ENCODE measurements at places on chromosomes 1 and 21.
A peak's percentile ranks its signal among the peaks of the same experiment; 100 is the strongest.

DNA sequence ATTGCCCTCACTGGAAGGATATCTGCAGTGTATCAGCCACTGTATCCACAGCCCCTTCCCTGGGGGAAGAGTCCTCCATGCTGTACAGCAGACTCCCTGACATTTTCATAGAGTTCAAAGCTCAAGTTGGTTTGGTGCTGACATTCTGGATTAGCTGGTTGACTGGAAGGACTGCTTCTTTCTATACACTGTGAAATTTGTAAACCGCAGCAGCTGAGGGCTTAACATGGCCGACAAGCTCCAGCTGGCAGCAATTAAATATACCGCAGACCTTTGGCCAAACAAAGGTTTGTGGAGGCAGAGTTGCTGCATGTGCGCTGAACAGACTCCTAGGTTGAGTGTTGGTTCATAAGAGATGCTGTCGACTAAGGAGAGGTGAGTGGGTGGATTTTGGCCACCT, 126.4 kb downstream of the DHRS3 start:
- no peak for DNase-seq

DNA sequence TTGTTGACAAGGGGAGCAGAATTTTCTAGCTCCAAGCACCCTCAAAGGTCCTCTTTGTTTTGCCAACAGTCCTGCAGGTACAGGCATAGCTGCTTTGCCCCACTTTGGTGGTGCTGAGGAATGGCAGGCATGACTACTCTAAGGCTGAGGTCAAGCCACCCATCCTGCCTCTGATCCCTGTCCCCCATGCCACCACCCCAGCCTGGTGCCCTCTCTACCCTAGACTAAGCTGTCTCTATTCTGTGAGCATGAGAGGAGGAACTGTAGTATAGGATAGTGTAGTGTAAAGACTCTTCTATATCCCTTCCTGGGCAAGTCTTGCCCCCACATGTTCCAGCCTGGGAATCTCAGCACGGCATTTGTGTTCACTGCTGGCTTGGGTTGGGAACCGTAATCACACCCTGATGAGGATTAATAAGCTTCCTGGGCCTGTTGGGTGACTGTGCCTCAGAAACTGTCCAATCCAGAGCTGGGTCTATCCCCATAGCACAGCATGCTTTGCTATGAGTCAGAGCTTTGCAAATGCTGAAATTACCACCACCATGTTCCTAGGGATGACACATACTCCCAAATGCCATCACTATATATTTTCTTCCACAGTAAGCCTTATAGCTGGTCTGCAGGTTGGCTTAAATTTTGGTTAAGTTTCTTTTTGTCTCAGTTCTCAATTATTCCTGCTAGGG, 105.7 kb upstream of the PPP2R5A start:
- DNase-seq, result no peak

DNA sequence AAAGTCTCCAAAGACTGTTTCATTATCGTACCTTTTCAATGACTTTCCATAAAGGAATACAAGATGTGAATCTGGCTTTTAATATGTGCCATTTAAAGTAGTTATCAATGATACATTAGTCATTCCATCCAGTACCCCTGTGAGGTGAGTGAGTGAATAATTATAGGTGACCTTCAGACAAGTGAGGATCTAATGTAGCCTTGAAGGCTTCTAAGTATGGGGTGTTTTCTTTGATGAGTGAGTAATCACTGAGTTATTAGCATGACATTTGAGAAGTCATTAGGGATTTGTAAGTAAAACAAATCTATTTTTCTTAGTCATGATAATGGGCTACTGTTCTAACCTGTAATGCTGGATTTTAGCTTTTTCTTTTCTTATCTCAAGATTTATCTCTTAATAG, 831.4 kb downstream of the ADGRL2 start:
- no peak for DNase-seq

GRCh38 chr1:184664042-184664660, 90.5 kb downstream of the EDEM3 start:
- DNase-seq, result peak; percentile 65

GRCh38 chr1:26697431-26697977, 1.7 kb downstream of the ARID1A start:
- no peak for DNase-seq
